NCI-H1048 (cell line): ENCODE measurements at places on chromosomes 1 and 21.

DNA sequence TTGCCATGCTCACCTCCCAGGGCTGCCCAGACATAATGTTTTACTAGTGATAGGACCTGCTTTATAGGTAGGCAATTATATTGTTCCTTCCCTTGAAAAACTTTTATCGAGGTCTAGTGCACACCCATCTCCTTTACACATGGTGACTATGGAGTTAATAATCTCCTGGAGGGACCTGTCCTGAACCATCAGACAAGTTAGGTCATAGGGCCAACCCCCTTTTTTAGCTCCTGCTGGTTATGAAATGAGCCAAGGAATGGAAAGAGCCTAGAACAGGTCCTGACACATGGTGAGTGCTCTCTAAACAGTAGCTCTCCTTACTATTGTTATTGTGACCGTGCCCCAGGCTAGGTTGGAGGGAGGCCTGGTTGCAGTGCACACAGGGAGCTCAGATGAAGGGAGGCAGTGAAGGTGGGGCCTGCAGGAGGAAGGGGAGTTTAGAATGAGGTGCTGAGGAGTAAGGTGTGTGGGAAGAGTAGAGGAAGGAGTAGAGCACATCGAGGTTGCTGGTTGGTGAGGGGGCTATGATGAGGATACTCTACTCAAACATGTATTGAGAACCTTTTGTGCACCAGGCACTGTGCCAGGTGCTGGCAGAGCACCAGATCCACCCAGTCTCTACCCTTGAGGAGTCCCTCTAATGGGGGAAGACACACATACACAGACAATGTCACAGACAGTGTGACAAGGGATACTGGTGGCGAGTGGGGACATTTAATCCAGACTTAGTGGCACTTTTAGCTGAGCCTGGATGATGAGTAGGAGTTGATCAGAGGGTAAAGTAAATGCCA is 14.1 kb upstream of the LMNA start:
- no peak for DNase-seq

DNA sequence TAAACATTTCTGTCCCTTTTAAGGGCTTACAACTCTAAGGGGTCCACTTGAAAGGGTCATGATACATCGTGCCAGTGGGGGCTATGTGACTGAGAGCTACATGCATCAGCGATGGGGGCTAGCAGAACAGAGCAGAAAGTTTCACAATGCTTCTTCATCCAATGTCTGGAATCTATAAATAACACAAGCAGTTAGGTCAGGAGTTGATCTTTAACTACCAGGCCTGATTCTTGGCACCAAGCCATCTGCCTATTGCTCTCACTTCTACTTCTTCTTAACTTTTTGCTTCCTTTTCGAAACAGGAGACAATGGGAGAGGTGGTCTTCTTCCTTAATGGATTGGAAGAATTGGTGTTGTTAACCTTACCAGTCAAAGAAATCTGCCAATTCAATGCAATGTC is 410.0 kb downstream of the TGFB2 start:
- DNase-seq, result no peak

DNA sequence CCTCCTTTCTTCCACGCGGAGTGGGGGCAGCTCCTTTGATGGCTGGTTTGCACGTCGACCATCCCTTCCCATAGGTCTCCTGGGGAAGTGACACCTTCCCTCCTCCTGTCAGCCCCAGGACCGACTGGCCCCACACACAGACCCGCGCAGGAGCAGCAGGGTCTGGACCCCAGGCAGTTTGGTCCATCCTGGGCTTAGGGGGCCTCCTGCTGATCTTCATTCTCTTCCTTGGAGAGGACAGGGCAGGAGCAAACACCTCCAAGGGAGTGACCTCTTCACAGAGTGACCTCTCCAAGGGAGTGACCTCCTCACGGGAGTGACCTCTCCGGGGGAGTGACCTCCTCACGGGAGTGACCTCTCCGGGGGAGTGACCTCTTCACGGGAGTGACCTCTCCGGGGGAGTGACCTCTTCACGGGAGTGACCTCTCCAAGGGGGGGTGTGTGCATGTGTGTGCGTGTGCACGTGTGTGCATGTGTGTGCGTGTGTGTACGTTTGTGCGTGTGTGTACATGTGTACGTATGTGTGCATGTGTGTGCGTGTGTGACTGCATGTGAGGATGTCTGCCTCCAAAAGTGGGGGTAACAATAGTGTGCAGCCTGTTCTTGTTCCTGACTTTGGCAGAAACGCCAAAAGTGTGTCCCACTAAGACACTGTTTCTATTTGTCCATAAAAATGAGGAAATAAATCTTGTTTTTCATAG is 29.8 kb downstream of the COL6A1 start:
- DNase-seq, result no peak

DNA sequence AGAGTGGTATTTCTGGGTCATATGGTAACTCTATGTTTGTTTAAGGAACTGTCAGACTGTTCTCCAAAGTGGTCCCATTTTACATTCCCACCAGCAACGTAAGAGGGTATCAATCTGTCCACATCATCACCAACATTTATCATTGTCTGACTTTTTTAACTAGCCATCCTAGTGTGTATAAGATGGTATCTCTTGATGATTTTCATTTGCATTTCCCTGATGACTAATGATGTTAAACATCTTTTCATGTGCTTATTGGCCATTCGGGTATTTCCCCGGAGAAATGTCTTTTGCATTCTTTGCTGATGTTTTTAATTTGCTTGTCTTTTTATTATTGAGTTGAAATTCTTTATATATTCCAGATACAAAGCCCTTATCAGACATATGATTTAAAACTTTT is 370.1 kb upstream of the NR5A2 start:
- DNase-seq, result no peak

DNA sequence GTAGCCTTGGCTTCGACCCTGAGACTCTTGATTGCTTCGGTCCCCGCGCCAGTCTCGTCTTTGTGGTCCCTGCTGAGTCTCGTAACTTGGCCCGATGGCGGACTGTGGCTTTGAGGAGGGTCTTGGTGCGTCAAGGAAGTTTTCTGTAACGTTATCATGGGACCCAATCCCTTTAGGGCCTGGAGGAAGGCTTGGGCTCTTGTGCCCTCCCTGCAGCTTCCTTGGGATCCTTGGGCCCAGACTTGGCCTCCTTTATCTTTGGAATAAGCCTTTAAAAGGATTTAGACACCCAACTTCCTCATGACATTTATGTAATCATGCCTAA is 371 bp downstream of the ZMPSTE24 start:
- DNase-seq, result no peak

GRCh38 chr1:112391603-112391940 is 4.4 kb upstream of the CTTNBP2NL start:
- no peak for DNase-seq

DNA sequence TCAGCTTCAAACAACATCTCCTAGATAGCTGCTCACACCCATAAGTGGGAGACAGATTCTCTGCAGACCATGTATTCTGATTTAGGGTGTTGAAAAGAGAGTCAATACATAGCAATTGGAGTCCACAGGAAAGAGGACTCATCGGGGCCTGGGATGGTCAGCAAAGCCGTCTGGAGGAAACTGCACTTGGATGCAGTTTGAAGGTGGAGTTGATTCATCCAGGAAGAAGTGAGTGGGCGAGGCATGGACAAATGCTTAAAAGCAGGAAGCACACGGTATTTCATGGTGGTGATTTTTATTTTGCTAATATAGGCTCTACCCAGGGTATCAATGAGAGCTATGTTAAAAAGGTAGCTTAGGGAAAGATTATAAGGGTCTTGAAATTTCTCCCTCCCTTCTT is 36.8 kb upstream of the DIRAS3 start:
- DNase-seq, result no peak

DNA sequence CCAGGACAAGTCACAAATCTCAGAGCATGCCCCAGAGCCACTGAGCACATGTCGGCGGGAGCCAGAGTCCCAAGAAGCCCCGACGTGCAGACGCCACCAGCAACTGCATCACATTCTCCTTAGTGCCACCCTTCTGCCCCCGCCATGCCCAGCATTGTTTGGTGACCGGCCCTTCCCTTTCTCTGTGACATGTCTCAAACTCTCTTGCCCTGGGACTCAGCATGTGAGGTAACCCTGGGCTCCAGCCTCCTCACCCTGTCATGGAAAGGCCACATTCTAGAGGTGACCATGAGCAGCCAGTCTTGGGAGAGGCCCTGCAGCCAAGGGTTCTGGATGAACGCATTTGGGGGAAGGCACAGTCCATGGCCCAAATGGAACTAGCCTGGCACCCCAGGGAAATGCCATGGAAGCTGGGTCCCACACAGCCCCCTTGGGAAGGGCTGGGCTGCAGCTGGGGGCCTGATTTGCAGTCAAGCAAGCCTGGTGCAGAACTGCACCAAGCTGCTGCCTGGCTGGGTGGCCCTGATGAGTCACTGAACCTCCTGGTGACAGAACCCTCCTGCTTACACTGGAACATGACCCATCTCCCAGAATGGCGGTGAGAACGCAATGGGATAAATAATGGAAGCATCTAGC is 94.4 kb downstream of the ITPKB start:
- no peak for DNase-seq

- DNase-seq, result no peak
Observed at GRCh38 chr1:178143730-178144690, 50.1 kb downstream of the RASAL2 start.

GRCh38 chr21:19899645-19900044 is 1098.6 kb upstream of the NCAM2 start:
- DNase-seq, result no peak

DNA sequence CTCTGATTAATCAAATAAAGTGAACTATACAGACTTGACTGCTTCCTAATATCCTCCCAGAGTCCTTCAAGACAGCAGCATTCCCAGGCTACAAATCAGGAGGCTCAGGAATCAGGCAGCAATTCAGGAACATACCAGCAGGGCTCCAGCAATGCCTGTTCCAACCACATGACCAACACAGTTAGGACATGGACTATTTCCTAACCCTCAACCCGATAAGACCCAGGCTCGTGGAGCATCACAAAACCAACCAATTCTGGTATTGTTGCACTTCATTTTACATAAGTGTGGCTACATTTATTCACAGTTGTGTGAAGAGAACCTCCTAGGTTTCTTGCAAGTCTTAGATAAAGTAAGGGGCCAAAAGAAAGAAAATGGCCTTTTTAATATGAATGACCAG is 546.2 kb upstream of the ADGRL2 start:
- no peak for DNase-seq

DNA sequence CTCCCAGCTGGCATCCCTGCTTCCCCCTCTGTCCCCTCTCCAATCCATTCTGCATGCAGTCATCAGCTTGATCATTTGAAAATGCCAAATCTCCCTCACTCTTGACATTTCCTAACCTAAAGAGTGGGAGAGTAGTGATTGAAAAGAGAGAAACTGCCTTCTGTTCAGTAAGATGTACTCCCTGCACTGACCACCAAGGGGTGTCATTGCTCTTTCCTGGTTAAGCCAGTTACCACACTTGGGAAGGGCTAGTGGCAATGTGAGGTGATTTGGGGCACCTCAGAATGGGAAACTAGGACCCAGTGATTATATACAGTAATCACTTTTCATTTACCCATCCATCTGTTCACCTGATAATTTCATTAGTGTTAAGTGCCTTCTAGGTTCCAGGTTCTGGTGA is 6.9 kb upstream of the TMEM269 start:
- DNase-seq, result no peak

- peak; percentile 70 for DNase-seq
Observed at GRCh38 chr1:246497331-246497915, 9.7 kb downstream of the SMYD3 start.

- no peak for DNase-seq
Observed at GRCh38 chr1:5996641-5997270, 4.5 kb upstream of the NPHP4 start.

DNA sequence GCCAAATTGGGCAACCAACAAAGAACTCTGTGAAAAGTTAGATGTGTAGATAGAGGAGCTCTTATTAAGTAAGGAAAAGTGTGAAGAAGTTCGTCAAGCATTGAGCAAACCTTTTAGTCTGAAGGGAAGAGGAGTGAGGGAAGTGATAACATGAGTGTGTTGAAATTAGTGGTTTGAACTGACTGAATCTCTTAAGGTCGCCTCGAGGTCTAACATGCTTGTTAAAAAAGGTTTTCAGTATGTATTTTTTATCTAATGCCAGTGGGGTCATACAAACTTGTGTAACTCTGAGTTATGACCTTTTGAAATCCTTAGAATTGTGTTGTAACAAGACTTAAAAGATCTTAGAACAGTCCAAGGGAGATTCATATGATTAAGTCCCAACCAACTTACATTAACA is 34.1 kb downstream of the SOAT1 start:
- no peak for DNase-seq

GRCh38 chr1:57503337-57503736 is 79.5 kb upstream of the DAB1 start:
- no peak for DNase-seq

DNA sequence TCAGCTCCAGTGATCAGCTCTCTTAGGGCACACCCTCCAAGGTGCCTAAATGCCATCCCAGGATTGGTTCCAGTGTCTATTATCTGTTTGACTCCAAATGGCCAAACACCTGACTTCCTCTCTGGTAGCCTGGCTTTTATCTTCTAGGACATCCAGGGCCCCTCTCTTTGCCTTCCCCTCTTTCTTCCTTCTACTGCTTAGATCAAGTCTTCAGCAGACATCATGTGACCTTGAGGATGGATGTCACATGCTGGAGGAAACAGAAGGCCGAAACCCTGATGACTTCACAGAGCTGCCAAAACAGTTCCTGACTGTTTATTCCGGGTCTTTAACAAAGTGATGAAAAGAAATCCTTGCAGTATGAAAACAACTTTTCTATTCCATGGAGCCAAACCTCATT is 24.4 kb upstream of the WDR26 start:
- no peak for DNase-seq

DNA sequence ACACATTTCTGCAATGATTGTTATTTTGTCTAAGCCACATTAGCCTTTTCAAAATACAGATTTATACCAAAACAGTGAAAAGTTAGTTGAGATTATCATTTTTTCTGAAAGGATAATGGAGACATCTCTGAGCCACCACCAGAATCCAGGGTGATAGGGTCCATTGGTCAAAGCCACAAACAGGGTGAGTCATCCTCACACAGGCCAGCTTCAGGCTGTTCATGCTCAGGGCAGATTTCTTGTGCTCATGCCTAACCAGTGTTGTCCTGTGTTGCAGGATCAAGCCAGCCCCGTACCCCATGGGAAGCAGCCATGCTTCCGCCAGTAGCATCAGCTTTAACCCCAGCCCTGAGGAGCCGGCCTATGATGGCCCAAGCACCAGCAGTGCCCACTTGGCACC is 13.4 kb downstream of the ELOA start:
- DNase-seq, result no peak

- DNase-seq, result no peak
Observed at GRCh38 chr1:185349556-185349955, 32.5 kb upstream of the IVNS1ABP start.

- DNase-seq, result no peak
Observed at GRCh38 chr1:92859400-92860039, 27.7 kb downstream of the RPL5 start.
